NCI-H345 (cell line): ENCODE measurements at places on chromosomes 5 and 9.
A peak's percentile ranks its signal among the peaks of the same experiment; 100 is the strongest.

DNA sequence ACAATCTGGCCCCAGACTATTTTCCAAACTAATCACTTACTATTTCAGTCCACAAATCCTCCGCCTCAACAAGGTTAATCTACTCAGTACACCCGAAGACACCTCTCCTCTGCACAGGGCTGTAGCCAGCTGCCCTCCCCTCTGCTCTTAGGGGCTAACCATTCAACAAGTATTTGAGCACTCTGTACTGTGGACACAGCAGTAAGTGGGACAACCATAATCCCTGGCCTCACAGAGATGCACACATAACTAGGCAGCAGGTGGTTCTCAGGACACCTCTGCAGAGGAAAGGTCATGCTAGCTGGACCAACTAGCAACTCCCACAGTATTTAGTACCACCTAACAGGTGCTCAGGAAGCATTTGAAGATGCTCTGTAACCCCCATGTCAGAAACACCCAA is 5.5 kb downstream of the CAMSAP1 start:
- DNase-seq, result no peak

- no peak for DNase-seq
These were observed 25.5 kb downstream of the OLFML2A start for GRCh38 chr9:124802426-124802825.

GRCh38 chr9:107485458-107486043 is 4.0 kb downstream of the KLF4 start:
- DNase-seq, result no peak

DNA sequence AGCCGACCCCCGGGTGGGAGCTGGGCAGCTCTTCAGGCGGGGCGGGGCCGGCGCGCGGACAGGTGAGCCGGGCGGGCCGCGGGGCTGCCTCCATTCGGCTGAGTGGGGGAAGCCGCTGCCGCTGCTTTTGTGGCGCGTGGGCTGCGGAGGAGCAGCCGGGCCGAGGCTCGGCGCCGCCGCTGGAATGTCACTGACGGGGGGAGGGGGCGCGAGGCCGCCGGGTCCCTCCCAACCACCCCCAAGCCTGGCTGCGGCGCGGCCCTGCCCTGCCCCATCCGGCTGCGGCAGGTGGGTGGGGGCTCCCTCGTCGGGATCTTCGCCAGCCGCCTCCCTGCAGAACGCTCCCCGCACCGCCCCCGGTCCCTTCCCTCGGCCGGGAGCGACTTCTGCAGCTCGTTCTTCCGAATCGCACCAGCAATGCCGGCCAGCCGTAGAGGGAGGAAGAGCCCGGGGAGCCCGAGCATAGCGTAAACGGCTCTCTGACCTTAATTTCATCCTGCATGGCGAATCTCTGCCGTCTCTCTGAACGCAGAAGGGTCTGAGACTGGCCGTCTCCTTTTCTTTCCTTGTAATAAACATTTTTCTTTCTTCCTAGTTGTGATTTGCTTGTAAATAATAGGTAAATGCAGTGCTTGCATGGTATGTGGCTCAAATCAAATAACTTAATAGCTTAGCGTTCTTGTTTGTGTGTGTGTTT is 505 bp downstream of the SPTAN1 start:
- DNase-seq, result peak; percentile 68

DNA sequence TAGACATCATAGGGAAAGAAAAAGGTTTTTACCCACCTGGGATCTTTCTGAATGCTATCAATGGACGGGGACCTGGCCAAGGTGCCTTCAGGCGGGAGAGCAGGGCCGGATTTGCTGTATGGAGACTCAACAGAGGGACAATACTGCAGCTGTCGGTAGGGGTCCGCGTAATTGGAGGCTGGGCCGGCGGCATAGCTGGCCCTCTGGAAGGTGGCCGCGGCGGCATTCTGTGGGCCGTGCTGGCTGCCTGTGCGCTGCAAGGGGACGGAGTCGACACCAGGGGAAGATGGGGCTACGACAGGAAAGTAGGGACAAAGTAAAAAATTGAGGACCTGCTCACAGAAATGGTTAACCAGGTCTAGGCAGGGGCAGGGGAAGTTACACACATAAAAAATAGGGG is 557.9 kb downstream of the CTNND2 start:
- DNase-seq, result no peak

- DNase-seq, result no peak
These were observed 77.0 kb downstream of the ANKRD55 start for GRCh38 chr5:56155992-56156584.
